Islet precursor cell (in vitro differentiated cells): ENCODE measurements at places on chromosomes 5 and 9.

DNA sequence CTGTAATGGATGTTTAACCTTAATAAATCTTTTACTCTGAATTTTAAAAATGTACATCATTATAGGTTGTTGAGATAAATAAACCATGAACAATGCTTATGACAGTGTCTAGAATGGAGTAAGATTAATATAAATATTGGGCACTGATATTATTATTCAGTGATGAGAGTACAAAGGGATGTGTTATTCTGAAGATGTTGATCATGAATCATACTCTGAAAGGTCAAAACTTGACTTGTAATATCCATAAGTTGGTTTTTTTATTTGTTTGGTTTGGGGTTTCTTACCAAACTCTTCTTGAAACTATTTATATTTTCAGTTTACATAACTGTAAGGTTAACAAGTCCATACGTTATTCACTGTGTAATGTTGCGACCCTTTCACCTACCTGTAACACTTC lies 163.2 kb downstream of the MPDZ start:
- no peak for DNase-seq

- DNase-seq: peak; percentile 72
Observed at GRCh38 chr5:103834216-103834615, 271.6 kb upstream of the NUDT12 start.

- no peak for DNase-seq
Observed at GRCh38 chr5:33925278-33925677, 10.9 kb upstream of the RXFP3 start.

DNA sequence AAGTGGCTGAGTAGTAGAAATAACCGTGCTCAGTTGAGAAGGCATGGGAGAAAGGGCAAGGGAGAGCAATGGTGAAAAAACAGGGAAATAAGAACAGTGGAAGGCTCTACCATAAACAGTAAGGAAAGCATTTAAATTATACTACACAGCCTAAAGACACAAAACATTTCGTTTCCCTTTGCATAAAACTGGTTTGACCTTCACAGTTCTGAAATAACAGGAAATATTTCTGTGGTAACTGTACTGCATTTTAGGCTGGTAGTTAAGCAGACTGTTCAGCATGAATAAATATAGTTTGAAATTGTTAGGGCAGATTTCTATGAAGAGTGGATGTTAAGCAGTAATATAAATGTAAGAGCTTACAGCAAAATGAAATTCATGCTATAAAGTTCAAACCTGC lies 147.5 kb downstream of the CSNK1G3 start:
- DNase-seq: no peak
